ENCODE measurements at places on chromosomes 3 and 15. TPM values are rescaled to one million over a fixed set of nuclear protein-coding genes. Genes with fewer than 3 reads are reported as not detected.
A peak's percentile ranks its signal among the peaks of the same experiment; 100 is the strongest.

DNA sequence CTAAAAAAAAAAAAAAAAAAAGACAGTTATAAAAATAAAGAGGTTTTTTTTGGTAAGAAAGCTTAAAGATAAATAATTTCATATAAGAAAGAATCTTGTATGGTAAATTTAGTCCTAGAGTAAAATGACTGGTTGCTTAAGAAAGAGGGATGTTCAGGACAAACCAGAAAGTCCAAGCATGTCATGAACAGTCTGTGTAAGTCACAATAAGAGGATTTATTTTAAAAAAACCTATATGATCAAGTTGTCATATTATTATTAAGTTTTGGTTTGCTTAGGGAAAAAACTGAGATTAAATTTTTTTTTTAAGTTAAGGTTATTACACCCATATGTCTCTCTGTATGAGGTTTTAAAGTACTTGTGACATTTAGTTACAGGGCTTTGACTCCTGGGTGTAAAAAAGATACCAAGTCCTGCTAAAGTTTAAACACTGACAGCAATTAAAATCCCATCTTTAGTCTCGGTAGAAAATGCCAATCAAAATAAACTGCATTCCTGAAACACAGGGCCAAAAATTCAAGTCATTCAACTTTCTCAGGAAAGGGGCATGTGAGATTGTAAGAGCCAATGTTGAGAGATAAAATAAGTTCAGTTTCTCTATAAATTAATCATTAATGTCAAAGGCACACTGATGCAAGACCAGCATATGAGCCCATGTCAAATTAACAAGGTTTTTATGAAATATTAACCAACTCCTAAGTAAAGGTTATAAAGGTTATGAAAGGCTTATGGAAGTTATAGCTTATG lies 8.5 kb upstream of the BDH1 start:
- no peak overlapping the region for H3K27ac ChIP-seq
- no peak overlapping the region for H3K4me3 ChIP-seq
- DNase-seq = peak; percentile 2
- no peaks in the 10 kb centered on the region for H3K27me3 ChIP-seq
- H3K36me3 ChIP-seq = no peaks in the 10 kb centered on the region

The RBPMS2 gene
- total RNA-seq = 10.6 TPM

The PRTG gene
- 13.6 TPM for total RNA-seq

The TEX55 gene
- total RNA-seq = not detected

The C15orf39 gene
- total RNA-seq = 21.8 TPM

- peaks cover 12% of the 10 kb centered on the region for H3K27me3 ChIP-seq
- H3K4me1 ChIP-seq = no peaks in the 10 kb centered on the region
- DNase-seq = no peak
- no peak overlapping the region for H3K27ac ChIP-seq
- no peak overlapping the region for H3K4me3 ChIP-seq
These were observed 3.6 kb downstream of the GADL1 start for GRCh38 chr3:30890907-30891306.

The GTPBP8 gene
- 25.7 TPM for total RNA-seq

DNA sequence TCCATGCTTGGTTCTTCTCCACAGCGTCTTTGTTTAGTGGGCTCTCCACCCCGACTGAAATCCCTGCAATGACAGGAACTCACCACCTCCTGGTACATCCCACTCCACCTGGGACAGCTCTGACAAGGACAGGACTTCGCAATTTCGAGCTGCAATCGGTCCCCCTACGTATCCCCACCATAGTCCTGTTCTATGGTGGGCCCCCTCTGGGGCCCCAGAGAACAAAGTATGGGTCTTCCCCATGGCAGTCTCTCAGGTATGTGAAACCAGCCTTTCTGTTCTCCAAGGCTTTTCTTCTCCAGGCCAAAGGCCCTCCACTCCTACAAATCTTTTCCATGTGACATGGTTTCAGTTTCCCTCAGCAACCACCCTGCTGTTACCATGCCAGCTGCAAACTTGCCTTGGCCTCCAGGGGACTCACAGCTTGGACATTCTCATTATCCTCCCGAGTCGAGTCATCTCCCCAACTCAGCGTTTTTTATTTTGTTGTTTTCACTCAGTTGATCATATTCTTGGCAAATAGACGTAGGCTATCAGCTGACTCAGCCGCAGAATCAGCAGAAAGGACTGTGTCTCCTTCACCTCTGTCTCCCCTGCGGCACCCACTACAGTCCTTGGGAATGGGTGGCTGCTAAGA lies 233.3 kb downstream of the OPA1 start:
- H3K4me3 ChIP-seq = no peak overlapping the region
- H3K27ac ChIP-seq = no peak overlapping the region
- H3K27me3 ChIP-seq = peaks cover 31% of the 10 kb centered on the region
- DNase-seq = peak; percentile 91
- peaks cover 27% of the 10 kb centered on the region for H3K4me1 ChIP-seq

GRCh38 chr15:51971032-51971374 lies 575 bp downstream of the LEO1 start:
- H3K4me3 ChIP-seq = peak overlapping the region; percentile 76
- no peaks in the 10 kb centered on the region for H3K27me3 ChIP-seq
- H3K27ac ChIP-seq = peak overlapping the region; percentile 86
- no peaks in the 10 kb centered on the region for H3K36me3 ChIP-seq
- peaks cover 6% of the 10 kb centered on the region for H3K4me1 ChIP-seq
- no peak for DNase-seq

DNA sequence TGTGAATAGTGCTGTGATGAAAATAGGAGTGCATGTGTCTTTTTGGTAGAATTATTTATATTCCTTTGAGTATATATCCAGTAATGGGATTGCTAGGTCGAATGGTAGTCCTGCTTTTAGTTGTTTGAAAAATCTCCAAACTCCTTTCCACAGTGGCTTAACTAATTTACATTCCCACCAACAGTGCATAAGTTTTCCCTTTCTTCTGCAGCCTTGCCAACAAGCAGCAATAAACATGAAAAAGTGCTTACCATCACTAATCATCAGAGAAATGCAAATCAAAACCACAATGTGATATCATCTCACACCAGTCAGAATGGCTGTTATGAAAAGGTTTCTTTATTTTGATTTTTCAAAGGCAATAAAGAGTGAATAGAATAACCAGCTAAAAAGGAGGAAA lies 1105.9 kb downstream of the NAALADL2 start:
- no peak overlapping the region for H3K4me3 ChIP-seq
- no peaks in the 10 kb centered on the region for H3K36me3 ChIP-seq
- DNase-seq = peak; percentile 39

The GLDN gene
- 0.09 TPM for total RNA-seq

The OSTN gene
- total RNA-seq = not detected

The TTLL13 gene
- 0.14 TPM for total RNA-seq

The C3orf20 gene
- total RNA-seq = not detected

DNA sequence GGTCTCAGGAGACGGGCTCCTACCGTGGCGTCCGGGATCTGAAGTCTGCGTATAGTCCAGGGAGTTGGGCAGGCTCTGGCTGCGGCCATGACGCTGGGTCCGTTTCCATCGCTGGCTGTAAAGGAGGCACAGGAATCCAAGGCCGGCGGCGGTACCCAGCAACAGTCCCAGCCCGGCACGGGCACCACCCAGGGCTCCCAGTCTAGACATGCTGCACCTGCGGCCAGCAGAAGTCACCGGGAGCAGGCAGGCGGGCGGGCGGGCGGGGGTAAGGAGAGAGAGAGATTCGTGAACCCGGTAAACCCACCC lies 526 bp downstream of the RMDN3 start:
- H3K4me3 ChIP-seq = peak overlapping the region; percentile 91
- peak overlapping the region; percentile 62 for H3K27ac ChIP-seq
- DNase-seq = no peak
- H3K36me3 ChIP-seq = peaks cover 2% of the 10 kb centered on the region

- H3K4me3 ChIP-seq = no peak overlapping the region
- no peaks in the 10 kb centered on the region for H3K4me1 ChIP-seq
- DNase-seq = no peak
- H3K27me3 ChIP-seq = no peaks in the 10 kb centered on the region
These were observed 31.5 kb upstream of the HCLS1 start for GRCh38 chr3:121692010-121692699.

The LRRC31 gene
- total RNA-seq = not detected

The RYR3 gene
- total RNA-seq = 1.5 TPM

- H3K27me3 ChIP-seq = no peaks in the 10 kb centered on the region
- no peak overlapping the region for H3K4me3 ChIP-seq
- no peaks in the 10 kb centered on the region for H3K4me1 ChIP-seq
- no peaks in the 10 kb centered on the region for H3K36me3 ChIP-seq
- DNase-seq = no peak
These were observed 65.6 kb downstream of the MAP4 start for GRCh38 chr3:47950453-47951169.

- no peak for DNase-seq
- no peak overlapping the region for H3K27ac ChIP-seq
- H3K27me3 ChIP-seq = peaks cover 11% of the 10 kb centered on the region
- H3K4me1 ChIP-seq = no peaks in the 10 kb centered on the region
- no peaks in the 10 kb centered on the region for H3K36me3 ChIP-seq
These were observed 7.0 kb downstream of the PLCB2 start for GRCh38 chr15:40300771-40301170.

DNA sequence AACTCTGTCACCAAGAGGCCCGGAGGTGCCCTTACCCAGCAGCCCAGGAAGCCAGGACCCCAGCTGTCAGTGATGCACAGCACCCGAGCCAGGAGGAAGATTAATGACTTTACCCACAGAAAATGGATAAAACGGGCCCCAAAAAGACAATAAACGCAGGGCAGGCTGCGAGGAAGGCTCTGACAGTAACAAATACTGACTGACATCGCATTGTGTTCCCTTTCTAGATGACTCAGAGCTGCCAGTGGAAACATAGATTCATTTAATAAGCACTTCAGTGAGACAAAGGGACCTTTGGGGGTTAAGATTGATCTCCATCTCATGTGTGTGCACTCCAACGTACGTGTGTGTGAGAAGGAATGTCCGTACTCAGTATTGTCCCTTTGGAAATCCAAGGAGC lies 225.3 kb upstream of the PPP2R3A start:
- no peaks in the 10 kb centered on the region for H3K36me3 ChIP-seq
- H3K4me3 ChIP-seq = no peak overlapping the region
- H3K27me3 ChIP-seq = no peaks in the 10 kb centered on the region
- H3K4me1 ChIP-seq = no peaks in the 10 kb centered on the region

DNA sequence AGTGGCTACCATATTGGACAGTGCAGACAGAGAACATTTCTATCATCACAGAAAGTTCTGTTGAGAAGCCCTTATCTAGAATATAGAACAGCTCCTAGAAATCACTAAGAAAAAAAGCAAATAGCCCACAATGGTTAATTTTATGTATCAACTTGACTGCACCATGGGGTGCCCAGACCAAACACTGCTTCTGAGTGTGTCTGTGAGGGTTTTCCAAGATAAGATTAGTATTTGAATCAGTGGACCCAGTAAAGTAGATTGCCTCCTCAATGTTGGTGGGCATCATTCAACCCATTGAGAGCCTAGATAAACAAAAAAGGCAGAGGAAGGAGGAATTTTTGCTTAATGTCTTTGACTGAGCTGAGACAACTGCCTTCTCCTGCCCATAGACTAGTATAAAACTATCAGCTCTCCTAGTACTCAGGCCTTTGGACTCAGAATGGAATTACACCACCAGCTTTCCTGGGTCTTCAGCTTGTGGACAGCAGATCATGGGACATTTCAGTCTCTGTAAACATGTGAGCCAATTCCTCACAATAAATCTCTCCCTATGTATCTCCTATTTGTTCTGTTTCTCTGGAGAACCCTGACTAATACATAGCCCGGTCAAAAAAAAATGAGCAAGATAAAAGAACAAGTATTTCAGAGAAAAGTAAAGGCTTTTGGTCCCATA lies 55.9 kb upstream of the OXTR start:
- H3K36me3 ChIP-seq = no peaks in the 10 kb centered on the region
- no peak for DNase-seq
- no peak overlapping the region for H3K4me3 ChIP-seq
- H3K4me1 ChIP-seq = no peaks in the 10 kb centered on the region
- no peaks in the 10 kb centered on the region for H3K27me3 ChIP-seq
- H3K27ac ChIP-seq = no peak overlapping the region

The SLC12A1 gene
- not detected for total RNA-seq

- DNase-seq = no peak
- no peaks in the 10 kb centered on the region for H3K36me3 ChIP-seq
- no peak overlapping the region for H3K4me3 ChIP-seq
These were observed 5.7 kb downstream of the NTRK3 start for GRCh38 chr15:88250826-88251225.

DNA sequence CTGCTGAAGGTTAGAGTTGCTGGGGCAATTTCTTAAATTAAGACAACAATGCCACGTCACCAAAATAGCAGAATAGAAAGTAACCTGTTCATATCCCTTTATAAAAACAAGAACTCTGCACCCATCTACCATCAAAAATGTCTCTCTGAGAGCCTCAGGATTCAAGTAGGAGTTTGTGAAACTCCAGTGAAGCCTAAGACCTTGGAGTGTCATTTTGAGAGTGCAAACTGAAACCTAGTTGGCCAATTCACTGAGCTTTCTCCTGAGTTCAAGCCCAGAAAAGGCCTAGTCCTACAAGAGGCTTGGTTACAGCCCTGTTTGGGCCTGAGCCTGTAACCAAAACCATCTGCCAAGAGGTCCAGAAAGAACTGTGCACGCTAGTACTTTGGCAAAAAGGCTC lies 335.1 kb downstream of the EFHB start:
- H3K36me3 ChIP-seq = no peaks in the 10 kb centered on the region
- no peaks in the 10 kb centered on the region for H3K4me1 ChIP-seq
- no peak overlapping the region for H3K4me3 ChIP-seq
- no peak overlapping the region for H3K27ac ChIP-seq
- no peaks in the 10 kb centered on the region for H3K27me3 ChIP-seq

The SLC22A13 gene
- total RNA-seq = 0.72 TPM

The BRK1 gene
- 120 TPM for total RNA-seq

DNA sequence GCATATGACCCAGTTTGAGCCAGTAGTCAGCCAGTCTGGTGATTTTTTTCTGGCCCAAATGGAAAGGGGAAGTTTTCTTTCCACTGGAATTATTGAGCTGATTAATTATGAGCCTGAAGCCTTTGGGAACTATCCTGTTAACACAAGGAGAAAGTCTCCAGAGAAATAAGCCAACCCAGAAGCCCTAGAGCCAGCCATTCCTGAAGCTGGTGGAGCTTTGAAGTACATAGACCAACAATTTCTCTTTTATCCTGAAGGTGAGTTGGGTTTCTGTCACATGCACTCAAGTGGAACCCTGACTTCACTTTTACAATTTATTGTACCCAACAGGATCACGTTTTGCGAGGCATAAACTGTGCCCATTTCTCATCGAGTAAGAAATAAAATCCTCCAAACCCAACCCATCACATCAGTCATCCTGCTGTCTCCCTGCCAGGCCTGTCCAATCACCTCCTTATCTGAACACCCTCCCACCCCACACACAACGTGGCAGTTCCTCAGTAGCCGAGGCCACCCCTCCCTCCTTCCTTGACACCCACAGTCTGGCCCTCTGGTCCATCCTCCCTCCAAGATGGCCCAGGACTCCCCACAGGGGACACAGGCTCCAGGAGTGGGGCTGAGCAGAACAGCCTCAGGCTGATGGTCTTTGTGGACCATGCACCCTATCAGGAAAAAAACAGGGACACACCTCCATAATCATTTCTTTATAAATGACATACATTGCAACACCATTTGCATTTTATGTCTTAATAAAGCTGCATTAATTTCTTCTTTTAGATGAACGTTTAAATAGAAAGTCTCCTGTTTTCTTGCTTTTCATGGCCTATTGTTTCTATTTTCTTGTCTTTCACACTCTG lies 55.7 kb upstream of the GATA2 start:
- H3K4me1 ChIP-seq = peaks cover 37% of the 10 kb centered on the region
- no peaks in the 10 kb centered on the region for H3K36me3 ChIP-seq
- H3K27ac ChIP-seq = peak overlapping the region; percentile 32
- H3K27me3 ChIP-seq = no peaks in the 10 kb centered on the region

The UROC1 gene
- total RNA-seq = not detected

GRCh38 chr3:52848617-52849016 lies 13.8 kb upstream of the MUSTN1 start:
- H3K36me3 ChIP-seq = no peaks in the 10 kb centered on the region
- no peaks in the 10 kb centered on the region for H3K4me1 ChIP-seq
- DNase-seq = peak; percentile 51
- H3K27me3 ChIP-seq = no peaks in the 10 kb centered on the region
- no peak overlapping the region for H3K4me3 ChIP-seq
- H3K27ac ChIP-seq = no peak overlapping the region

The ATP2B2 gene
- 0.05 TPM for total RNA-seq

Data from astrocyte (in vitro differentiated cells and primary cell).